ENCODE measurements at places on chromosomes 5 and 9.

DNA sequence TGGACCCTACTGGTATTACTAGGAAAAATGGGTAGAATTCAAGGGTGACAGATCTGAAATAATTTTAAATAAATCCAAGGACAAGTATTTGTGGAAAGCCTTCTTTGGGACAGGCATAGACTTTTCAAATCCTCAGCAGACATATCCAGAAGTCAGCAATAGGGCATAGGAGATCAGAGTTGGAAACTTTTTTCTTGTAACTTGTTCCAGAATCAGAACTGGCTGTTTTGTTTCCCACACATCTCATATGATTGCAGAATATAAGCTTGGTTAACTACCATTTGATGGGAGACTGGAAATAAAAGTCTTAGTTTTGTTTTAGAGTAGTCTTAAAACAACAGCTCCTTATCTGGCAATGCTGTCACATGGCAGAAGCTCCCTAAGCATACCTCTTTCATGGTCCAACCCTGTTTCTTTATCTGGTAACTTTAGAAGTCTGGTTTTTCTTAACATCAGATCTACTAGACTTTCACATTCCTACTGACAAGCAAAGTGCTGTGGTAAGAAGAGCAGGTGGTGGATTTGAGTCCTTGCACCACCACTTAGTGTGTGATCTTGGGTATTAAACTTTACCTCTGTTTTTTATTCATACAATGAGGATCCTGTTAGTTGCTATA, 25.1 kb downstream of the XRCC4 start:
- no peak for ATAC-seq

DNA sequence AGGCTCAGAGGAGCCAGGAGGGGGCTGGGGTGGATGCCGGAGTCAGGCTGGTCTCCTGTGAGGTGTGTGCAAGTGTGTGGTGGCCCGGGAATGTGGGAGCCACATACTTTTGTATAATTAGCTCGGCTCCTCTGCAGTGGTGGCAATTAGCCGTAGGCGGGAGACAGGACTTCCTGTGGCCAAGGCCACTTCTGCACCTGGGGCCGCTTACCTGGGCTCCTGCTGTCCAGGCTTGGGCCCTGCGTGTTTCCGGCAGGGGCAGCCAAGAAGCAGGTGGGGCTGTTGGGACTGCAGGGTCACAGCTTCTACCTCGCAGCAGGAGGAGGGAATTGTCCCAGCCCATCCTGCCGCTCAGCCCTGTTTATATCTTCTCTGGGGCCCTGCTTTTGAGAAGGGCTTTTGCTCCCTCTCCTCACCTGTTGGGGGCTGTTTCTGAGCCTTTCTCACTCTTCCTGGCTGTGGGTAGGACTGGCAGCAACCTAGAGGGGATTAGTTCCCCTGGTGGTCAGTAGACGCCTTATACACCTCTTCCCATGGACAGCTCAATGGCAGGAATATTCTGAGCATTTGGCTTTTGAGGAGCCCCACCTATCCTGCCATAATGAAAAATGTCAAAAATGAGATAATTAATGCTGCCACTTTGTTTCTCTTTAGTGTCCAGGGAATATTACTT, 145.4 kb upstream of the PITX1 start:
- no peak for ATAC-seq

- ATAC-seq, result no peak
Measured at GRCh38 chr9:14779566-14780022, 57.1 kb upstream of the CER1 start.

DNA sequence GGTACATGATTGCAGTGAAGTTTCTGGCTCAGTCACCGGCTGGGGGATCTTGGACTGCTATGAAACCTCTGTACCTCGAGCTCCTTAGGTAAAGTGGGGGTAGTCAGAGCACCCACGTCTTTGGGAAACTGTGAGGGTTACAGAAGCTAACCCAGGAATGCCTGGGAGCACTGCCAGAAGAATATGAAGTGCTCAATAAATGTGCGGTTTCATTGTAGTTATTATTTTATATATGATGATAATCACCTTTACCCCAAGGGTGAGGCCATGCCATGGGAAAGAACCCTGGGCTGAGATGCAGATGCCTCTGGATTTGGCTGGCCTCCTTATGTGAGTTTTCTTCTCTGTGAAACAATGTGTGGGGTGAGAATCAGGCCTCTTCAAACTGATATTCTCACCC, 3.7 kb downstream of the NPR3 start:
- no peak for ATAC-seq

- ATAC-seq, result no peak
Measured at GRCh38 chr5:52947851-52948250, 41.3 kb upstream of the ITGA2 start.

DNA sequence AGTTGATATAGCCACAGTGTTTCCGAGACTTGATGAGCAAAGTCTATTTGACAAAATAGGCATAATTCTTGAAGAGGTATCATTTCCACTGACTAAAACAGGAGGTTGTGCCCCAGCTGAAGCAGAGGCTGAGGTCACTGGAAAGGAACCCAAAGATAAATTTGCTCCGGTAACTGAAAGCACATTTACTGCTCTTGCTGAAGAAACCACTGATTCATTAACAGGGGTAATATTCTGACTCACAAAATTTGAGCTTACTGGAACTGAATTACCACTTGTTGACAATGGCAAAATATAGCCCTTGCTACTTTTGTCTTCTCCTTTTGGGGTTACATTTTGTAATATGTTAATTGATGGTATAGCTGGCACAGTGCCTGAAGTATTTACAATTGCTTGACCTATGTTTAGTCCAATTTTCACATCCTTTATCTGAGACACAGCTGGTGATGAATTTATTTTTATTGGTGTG, 30.2 kb downstream of the MLANA start:
- ATAC-seq, result no peak

DNA sequence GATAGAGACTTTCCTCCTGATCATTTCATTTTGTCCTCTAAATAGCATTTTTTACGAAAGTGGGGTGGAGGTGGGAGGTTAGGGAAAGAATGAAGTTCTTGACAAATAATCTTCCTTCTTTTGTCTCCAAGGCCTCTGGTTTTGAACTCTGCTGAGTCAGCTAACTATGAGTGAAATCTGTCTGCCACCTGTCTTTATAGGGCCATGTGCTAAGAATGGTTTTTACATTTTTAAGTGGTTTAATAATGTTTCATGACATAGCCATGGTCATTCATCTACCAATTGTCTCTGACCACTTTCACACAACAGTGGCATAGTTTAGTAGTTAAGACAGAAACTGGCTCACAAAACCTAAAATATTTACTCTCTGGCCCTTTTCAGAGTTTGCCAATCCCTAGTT, 7.6 kb downstream of the MAN2A1 start:
- ATAC-seq, result no peak

DNA sequence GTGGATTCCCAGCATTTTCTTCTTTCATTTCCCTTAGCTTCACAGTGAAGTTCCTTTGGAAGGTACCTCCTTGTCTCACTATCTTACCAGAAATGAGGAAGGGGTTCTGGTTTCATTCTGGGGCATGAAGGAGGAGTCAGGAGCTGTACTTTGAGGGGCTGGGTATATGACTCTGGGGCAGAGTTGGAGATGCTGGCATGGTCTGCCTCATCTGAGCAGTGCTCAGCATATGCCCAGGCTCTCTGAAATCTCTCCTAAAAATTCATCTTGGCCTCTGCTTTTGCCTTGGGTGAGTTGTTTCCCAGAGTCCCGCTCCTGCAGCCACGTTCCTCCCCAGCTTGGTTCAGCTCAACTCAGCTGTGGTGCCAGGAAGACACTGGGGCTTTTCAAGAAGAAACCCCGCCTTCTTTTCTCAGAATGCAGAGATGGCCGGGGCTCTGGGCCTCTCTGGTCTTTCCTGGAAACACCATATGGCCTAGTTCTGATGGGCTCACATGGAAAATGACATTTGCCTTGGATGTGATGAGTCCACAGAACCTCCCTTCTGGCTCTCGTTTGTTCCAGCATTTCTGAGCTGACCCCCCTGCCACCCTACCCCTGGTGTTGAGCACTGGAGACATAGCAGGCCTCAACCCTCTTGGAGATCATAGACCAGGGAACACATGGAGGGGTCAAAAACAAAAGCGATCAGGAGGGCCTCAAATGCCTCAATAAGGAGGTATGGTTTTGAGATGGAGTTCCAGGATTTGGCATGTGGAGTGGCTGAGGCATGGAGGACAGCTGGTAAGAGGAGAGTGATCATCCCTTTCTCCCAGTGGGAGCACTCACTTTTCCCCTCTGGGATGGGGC, 12.0 kb upstream of the TGFBR1 start:
- ATAC-seq, result no peak

DNA sequence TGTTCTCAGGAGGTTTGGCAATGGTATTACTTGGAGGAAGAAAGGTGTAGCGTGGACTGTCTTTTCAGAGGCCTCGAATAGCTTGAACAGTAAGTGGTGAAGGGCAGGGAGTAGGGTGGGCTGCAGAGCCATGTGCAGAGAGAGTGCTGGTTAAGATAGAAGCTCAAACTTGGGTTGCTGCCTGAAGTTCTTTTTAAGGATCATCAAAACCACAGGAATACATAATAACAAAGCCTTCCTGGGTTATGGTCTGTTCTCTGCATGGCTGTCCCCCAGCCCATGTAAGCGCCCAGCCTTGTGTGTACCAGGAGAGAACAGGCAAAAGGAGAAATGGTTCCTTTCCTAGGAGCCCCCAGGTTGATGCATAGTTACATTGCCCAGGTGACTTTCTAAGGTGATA, 43.9 kb downstream of the RCL1 start:
- no peak for ATAC-seq

- no peak for ATAC-seq
Measured at GRCh38 chr5:57407391-57407790, 75.2 kb downstream of the ACTBL2 start.

GRCh38 chr5:53569453-53569852, 9.0 kb downstream of the NDUFS4 start:
- no peak for ATAC-seq

GRCh38 chr5:111532886-111533582, 20.7 kb upstream of the STARD4 start:
- no peak for ATAC-seq

- ATAC-seq, result no peak
Measured at GRCh38 chr5:61779743-61780142, 447.7 kb downstream of the ZSWIM6 start.

DNA sequence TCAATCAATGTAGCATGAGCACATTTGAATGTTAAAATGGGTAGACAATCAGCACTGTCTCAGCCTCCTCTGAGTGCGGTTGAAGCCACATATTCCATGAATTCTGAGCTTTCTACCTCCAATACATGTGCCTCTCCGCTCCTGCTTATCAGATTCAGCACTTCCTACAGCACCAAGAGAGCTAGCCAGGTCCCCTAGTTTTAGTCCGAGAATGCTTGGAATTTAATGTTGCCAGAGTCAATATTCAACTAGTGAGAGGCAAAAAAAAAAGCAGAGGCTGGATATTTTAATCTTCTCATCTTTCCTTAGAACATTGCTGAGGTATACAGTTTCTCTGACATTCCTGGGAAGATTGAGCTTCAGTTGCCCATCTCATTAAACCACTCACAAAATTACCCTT, 1979.1 kb upstream of the CDH9 start:
- no peak for ATAC-seq

GRCh38 chr5:176916337-176916736, 17.2 kb upstream of the HK3 start:
- ATAC-seq, result no peak

DNA sequence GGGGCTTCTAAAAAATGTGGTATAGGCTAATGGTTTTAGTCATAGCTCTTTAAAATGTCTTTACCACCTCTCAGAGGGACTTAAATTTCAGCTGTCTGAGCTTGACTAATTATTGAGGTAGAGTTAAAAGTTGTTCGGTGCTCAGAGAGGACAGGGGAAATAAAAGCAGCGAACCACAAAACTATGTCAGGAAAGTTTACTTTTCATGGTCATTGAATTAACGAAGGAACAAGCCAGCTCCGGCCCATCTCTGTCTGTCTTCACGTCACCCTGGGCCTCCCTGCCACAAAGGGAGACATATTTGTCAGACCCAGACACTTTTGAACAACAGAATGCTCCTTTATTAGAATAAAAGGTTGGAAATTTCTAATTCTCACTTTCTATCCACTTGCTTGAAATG, 98.8 kb upstream of the EFNA5 start:
- ATAC-seq, result no peak

DNA sequence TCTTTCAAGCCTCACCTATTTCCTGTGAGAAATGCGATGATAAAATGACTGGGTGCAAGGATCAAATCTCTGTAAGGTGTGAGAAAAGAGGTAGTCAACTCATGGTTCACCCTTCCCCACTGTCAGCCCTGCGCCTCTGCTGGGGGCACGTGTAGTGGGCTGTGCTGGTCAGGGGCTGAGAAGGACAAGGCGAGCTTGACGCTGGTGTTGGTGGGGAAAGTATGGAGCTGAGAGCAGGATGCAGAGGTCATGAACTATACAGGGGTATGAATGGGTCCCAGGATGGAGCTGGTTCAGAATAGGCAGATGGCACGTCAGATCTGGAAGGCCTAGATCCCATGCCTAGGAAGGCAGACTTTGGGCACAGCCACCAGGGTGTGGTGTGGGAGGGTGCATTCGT, 20.6 kb downstream of the PITX1 start:
- no peak for ATAC-seq

Data from stimulated activated memory B cell treated with anti-CD40 and anti-IgM and Interleukin-4, amounts not matched to agents 10 μg/mL and 1 μg/mL and 100 μg/mL, for 72 hours (primary cell).